ENCODE measurements at places on chromosomes 2 and 18.

DNA sequence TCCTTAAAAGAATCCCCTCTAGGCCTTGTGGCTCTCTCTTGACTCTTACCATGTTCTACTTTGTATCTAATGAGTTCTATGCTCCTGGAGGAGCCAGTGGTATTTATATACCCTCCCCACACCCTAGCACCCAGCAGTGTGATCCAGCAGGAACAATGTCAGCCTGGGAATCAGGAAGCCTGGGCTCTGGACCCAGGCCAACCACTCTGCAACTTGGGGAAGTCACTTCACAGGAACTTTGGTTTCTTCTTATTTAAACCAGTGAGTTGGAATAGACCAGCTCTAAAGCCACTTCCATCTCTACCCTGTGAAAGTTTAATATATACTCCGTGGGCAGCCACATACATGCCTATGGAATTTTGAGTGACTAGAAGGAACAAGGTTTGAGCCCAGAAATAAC, 11.6 kb upstream of the SPTBN1 start:
- DNase-seq, result no peak

DNA sequence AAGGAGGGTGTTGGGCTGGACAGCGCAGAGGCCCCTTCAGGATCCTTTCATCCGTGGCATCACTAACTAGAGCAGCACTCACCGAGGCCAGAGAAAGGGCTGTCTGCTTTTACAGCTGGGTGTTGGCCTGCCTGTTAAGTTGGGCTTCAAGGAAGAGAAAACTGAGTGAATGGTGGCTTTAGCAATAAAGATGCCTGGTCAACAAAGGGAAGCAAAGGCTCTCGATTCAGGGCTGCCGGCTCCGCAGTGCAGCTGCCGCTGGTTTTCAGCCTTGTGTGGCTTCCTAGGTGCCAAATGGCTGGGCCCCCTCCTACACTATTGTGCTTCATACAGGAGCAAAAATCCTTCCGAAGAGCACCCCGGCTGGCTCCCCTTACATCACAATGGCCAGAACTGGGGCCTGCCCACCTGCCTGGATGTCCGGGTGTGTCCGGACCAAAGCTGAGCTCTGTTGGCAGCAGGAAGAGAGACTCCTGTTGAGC, 61.0 kb upstream of the GPR45 start:
- DNase-seq, result no peak

DNA sequence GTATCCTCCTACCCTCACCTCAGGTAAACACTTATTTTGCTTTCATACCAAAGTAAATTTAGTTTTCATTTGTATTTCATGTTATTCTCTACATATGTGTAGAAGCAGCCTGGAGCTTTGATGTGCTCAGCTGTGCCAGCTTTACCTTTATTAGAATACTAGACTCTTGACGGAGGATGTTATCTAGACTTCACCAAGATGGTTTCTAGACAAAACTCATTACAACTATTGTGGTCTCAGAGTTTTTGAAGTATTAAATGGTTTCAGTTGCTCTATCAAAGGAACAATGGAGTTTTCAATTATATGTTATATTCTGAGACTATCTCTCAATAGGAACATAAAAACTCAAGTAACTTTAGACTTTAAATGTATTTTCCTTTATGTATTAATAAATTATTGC, 5.0 kb upstream of the IL18RAP start:
- no peak for DNase-seq

DNA sequence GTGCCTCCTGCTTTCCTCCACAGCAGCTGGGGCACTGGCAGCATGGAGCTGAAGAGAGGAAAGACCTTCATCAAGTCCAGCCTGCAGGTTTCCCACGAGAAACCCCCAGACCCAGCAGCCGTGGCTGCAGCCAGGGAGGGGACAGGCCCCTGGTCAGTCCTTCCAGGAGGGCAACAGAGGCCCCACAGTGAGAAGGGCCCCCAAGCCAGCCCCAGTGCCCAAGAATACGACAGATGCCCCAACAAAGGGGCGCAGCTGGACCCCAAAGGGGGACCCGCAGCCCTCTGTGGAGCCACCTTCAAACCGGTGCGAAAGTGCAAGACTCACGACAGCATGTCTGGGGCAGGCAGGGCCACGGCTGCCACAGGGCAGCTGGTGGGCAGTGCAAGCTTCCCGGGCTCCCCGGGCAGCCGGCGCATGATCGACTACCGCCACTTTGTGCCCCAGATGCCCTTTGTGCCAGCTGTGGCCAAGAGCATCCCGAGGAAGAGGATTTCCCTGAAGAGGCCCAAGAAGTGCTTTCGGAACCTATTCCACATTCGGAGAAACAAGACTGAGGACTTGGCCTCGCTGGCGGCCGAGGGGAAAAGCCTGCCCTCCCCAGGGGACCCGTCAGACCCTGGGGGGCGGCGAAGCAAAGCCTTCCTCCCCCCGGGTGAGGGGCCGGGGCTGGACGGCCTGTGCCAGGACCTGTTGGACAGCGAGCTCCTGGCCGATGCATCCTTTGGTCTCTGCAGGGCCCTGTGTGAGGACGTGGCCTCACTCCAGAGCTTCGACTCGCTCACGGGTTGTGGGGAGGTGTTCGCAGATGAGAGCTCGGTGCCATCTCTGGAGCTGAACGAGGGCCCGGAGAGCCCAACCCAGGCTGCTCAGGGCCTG, 6.9 kb downstream of the AMER3 start:
- no peak for DNase-seq

- DNase-seq, result no peak
Measured at GRCh38 chr2:118748245-118748885, 99.1 kb downstream of the EN1 start.

DNA sequence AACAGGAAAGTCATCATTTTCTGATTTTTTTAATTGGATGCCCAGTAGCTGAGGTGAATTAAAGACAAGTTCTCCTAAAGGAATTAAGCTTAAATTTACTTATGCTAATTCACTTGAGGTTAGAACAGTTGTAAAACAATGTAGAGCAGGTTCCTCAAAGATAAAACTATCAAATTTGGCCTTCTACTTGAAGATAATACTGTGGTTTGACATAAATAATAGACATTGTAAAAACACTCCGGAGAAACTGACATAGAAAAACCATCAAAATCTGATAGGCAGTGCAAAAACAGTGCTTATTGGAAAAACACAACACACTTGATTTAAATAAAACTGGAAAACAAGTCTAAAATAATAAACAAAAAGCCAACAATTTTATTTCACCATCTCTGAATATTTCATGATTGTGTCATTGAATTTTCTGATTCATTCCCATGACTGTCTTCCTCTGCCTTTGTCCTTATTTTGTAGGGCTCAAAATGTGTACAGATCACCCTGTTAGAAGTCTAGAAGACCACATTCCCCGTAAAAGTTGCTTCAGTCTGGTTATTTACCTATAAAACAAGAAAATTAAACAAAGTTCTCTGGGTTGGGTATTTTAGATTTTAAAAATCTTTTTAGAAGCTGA, 28.3 kb upstream of the SLC40A1 start:
- DNase-seq, result no peak

DNA sequence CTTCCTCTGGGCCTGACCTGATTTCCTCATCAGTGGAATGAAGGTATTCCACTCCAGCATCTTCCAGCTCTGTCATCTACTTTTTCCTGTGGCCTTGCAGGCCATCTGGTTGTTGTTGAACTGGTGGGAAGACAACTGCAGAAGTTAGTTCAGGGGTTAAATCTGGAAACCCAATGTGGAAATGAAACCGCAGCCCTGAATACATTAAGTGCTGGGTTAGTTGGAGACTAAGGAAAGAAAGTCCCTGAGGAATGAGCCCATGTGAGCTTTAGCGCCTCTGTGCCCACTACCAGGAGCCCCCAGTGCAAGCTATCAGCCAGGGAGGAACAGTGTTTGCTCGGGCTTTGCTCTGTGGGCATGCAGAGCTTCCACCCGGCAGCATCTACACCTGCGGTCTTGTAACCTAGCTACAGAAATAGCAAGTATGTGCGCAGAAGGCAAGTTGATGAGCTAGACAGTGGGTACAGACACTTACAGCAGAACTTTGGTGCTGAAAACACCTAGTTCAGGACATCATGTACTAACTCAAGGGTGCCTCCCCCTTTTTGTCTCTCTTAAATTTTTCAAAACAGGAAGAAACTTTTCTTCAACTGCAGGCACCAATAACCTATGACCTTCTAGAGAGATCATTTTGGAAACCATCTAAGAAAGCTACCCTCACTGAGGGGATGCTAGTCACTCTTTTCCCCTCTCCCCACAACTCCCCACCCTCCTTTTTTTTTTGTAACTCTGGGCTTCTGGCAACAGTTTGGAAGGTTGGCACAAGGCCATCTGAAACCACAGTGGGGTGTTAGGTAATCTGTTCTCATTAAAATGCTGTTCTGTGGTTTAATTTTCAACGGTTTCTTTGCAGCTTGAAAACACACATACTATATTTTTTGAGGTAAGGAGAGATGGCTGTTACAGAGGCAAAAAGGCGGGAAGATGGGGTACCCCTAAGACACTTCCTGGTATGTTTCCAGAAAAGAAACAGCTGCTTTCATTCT, 18.3 kb upstream of the CXCR4 start:
- peak; percentile 81 for DNase-seq

GRCh38 chr2:219820767-219821166, 193.3 kb downstream of the SLC4A3 start:
- no peak for DNase-seq

GRCh38 chr2:16716024-16716423, 50.4 kb upstream of the CYRIA start:
- DNase-seq, result no peak

DNA sequence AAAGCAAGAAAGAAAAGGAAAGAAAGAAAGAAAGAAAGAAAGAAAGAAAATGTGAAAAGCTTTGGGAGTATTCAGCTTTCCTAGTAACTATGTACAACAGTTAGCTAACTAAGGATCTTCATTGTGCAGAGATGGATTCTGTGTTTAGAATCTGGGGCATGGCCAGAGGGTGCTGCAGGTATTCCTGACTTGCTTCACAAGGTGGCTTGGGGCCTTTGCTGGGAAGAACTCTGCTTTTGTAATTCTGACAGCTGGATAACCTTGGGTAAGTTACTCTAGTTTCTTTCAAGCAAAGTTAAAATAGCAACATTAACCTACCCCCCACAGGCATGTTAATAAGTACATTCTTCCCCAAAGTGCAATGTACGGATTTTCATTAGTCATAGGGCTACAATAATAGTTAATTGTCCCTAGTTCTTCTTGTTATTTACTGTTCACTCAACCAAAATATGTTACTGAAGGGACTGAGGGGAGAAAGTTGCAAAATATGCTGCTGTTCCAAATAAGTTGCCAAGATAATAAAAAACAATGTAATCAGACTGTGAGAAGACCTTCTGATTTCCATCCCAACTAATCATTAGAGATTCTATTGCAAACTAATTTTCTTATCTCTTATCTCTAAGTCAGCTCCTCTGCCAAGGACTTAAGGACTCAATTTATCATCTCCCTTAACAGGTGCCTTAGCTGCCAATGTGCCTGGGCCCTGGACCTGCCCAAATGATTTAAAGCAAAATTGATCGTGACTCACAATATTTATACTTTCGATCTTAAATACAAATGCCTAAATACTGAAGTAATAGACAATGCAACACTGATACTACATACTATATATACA, 50.3 kb downstream of the SERPINB8 start:
- no peak for DNase-seq

Data from naive thymus-derived CD8-positive, alpha-beta T cell (primary cell).